Stimulated activated CD8-positive, alpha-beta memory T cell treated with anti-CD3 and anti-CD28 coated beads, Interleukin-15, amount 100 ng/mL, for 24 hours (primary cell): ENCODE measurements at places on chromosomes 3 and 15.

DNA sequence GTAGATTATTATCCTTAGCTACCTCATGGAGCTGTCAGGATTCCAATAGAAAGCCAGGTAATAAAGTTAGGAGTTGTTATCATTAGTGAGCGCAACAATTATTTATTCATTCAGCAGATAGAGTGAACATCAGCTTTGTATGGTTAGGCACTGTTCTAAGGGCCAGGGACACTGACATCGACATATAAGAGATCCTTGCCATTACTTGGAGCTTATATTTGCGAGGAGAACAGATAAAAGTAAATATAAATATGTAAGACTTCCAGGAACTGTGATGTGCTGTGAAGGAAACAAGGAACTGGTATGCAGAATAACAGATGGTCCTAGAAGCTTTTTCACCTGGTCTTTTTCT, 473 bp downstream of the LSM3 start:
- no peak for DNase-seq

- no peak for DNase-seq
Observed at GRCh38 chr15:71800835-71801745, 9.3 kb upstream of the NR2E3 start.

GRCh38 chr3:134677196-134677986, 26.6 kb upstream of the KY start:
- no peak for DNase-seq

GRCh38 chr15:33720952-33721351, 247.3 kb upstream of the CHRM5 start:
- DNase-seq = no peak

DNA sequence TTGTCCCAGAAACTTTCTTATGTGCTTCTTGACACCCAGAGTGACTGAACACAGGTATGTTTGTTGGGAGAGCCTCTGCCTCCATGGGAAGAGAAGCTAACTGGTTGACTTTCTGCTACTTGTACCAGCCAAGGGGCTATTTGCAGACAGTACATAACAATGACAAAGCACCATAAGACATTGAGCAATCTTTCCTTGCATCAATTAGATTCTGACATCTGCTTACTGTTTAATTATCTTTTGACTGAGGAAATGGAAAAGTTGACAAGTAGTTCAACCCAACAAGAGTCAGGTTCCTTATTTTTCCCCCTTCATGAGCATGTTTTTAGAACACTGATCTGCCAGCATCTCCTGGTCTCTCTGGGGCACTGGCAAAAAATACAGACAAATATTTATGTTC, 157.7 kb downstream of the RPLP1 start:
- no peak for DNase-seq

- no peak for DNase-seq
Observed at GRCh38 chr3:195095704-195096036, 175.3 kb downstream of the XXYLT1 start.

GRCh38 chr3:106329521-106329920, 460.7 kb upstream of the CBLB start:
- no peak for DNase-seq

GRCh38 chr15:71218272-71218805, 103.1 kb downstream of the THSD4 start:
- no peak for DNase-seq

DNA sequence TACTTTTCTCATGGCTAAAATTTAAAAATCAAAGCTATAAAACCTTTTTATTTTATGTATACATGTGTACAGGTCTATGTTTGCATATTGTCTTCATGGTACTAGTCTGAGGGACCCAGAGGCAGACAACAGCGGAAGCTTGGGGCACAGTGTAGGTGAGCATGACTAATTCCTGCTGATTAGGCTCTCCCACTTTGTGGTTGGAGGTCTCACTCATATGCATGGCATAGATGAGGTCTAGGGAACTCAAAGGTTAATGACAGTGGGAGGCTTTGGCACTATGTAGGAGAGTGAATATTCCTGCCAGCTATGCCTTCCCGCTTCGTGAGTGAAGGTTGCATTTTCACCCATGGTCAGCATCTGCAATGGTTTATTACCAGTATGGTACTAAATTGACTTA, 47.5 kb upstream of the AADACL2 start:
- no peak for DNase-seq

GRCh38 chr15:99406716-99407487, 155.6 kb downstream of the LRRC28 start:
- DNase-seq = no peak

DNA sequence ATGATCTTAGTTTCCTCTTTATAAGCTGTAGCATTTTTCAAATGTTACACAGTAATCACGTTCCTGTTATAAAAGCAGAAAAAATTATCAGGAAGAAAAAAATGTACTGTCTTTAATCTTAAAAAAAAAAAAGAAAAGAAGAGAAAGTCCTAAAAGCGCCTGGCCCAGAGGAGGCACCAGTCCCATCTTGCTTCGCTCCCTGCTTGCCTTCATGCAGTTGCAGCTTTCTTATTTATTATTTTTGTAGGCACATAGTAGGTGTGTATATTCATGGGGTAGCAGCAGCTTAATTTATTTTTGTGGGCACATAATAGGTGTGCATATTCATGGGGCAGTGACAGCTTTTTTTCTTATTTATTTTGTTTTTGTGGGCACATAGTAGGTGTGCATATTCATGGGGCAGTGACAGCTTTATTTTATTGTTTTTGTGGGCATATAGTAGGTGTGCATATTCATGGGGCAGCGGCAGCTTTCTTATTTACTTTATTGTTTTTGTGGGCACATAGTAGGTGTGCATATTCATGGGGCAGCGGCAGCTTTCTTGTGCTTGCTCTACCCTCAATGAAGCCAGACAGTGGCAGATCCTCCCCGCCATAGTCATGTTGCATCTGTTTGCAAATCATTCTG, 5.5 kb upstream of the EHD4 start:
- no peak for DNase-seq

DNA sequence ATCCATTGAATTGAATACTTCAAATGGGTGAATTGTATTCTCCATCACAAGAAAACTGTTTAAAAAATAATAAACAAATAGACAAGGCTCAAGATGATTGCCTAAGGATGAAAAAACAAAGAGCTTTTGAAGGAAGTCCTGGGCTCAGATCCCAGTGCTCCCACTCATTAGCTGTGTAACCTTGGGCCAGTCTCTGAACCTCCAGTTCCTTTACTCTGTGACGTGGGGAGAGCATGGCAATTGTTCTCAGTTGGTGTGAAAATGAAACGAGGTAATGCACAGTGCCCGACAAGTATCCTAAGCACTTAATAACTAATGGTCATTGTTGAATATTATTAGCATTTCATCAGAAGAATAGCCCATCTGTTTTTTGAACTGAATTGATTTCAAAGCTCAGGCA, 40.7 kb downstream of the TNIK start:
- DNase-seq = no peak

- DNase-seq = no peak
Observed at GRCh38 chr15:64000183-64000951, 45.9 kb downstream of the DAPK2 start.

GRCh38 chr3:16587681-16588060, 17.6 kb downstream of the DAZL start:
- no peak for DNase-seq

GRCh38 chr3:16370872-16371740, 106.1 kb downstream of the OXNAD1 start:
- no peak for DNase-seq

- no peak for DNase-seq
Observed at GRCh38 chr15:48596841-48597240, 48.7 kb downstream of the FBN1 start.

DNA sequence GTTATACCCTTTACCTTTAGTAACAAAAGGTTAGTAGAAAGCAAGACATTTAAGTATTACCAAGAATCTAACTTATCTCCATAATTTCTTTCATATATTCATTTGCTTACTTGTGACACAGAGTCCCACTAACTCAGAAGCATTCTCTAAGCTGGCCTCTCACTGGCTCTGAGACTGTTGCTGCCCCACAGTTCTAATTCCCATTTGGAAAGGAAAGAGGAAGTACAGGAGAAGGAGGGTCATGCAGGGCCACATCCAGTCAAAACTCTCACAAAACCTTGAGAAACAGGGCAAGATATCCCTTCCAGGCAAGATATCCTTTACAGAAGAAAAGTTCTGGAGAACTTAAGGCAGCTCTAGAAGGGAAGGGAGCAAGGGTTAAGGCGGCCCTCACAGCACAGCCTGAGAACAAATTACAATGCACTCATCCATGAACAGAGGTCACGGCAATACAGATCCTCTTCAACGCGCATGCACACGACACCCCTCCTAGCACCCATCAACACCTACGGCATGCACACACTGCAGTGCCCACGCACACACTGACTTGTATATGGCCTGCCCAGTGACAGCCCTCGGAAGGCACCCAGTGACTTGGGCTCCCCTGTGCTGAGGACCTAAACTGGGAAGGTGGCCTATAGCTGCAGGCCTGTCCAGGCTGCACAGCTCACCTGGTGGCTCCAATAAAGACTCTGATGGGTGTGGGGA, 13.0 kb upstream of the MYO5C start:
- DNase-seq = no peak

GRCh38 chr3:108103886-108104797, 13.3 kb upstream of the CD47 start:
- DNase-seq = no peak

GRCh38 chr15:63517628-63518027, 13.2 kb downstream of the USP3 start:
- DNase-seq = no peak

DNA sequence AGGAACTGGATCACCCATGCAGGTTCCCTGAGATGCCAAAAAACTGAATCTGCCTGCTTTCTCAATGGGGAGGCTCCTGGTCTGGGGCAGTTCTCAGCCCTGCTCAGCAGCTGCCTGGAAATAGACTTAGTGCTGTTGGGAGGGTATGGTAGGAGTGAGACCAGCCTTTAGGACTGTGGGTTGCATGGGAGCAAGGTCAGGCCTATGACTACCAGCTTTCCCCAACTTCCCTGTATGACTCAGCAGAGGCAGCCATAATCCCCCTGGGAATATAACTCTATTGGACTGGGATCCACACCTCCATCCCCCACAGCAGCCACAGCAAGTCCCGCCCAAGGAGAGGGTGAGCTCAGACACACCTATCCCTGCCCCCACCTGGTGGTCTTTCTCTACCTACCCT, 87.0 kb downstream of the CFAP44 start:
- no peak for DNase-seq

DNA sequence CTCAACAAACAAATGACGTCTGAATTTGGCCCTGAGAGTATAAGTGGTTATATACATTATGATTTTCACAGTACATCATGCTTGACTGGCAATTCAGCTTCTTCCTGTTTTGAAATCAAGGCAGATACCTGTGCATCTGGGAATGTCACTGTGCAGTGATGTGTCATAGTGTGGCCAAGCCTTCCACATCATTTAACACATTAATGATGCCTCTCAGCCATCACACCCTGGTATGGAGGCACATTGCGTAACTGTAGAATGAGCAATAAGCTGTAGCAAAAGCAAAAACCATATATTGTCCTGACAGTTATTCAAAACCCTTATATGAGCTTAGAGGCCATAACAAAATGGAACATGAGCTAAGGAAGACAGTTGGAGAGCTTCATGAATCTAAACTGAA, 246.0 kb downstream of the EPHA3 start:
- DNase-seq = no peak

GRCh38 chr3:158260392-158260791, 150.5 kb downstream of the RSRC1 start:
- DNase-seq = no peak

GRCh38 chr3:182601597-182601996, 191.7 kb upstream of the ATP11B start:
- DNase-seq = no peak
